ENCODE measurements at places on chromosomes 11 and 22.

DNA sequence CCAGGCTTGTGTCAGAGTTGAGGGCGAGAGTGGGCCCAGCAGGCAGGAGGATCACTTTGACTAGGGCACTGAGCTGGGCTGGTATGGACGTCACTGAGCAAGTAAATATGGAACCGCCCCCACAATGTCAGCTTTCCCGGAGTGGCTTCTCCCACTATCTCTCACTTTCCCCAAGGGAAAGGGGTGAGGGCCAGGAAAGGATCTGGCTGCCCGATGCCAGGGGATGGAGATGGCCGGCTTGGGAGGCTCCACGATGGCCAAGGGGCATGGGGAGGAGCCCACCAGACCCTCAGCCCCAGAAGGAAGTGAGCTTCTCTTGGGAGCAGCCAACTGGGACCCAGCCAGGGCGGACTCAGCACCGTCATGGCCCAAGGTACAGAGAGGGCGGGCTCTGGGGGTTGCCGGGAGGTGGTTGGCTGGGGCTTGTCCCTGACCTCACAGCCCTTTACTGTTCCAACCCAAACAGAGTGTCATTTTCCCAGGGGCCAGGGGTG lies 8.7 kb downstream of the PRDM11 start:
- DNase-seq = no peak

GRCh38 chr11:66636411-66636810 lies 2.1 kb upstream of the RBM4 start:
- no peak for DNase-seq

- no peak for DNase-seq
Measured at GRCh38 chr11:844693-845644, 2.3 kb downstream of the TSPAN4 start.

DNA sequence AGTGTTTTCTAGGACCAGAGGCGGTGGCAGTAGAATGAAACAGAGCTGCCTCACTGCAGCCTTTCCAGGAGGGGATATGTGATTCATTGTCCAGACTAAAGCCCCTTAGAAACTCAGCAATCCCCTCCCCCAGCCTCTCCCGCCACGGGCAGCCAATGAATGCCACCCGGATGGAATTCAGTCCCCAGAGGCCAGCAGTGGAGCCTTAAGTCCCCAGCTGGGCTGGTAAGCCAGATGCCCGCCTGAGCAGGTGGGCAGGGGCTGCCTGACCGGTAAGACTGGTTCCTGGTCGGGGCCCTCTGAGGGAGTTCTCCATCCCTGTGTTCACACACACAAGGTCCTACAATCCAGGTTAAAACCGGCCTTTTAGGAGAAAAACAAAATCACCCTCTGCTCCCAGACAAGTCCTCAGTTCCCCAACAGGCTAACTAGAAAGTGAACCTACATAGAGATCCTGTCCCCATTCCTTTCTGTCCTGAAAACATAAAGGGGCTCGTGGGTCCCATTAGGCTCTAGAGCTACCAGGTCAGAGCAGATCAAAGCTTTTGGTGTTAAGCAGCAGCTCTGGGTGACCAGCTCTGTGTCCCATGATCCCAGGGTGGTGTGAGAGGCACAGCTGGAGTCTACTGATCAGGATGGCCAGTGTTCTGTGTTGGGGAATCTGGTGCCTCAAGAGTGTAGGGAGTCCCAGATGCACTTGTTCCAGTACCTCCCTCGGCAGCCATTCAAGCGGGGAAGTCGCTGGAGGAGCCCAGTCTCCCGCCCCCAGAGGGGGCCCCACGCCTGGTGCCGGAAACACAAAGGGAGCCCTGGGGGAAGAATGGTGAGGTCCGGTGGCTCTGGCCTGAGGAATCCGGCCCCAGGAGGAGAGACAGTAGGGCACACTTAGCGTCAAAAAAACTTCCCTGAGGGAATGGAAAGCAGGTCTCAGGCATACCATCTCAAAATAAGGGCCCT lies 2.6 kb downstream of the PATZ1 start:
- DNase-seq = peak; percentile 56

DNA sequence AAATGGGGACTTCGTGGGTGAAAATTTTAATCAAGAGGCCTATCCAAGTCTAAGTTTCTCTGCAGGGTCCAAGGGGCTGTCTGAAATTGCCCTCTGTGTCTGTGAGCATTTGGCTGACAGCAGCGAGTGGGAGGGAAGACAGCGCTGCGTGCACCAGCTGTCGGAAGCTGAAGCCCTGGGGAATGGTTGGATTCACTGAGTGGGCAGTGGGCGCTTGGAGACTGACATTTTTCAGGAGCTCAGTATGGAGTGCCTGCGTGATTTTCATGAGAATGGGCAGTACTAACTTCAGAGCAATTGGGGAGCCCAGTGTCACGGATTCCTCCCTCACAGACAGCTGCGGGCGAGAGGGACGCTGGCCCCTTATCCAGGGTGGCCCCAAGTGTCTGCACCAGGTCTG lies 388.8 kb upstream of the B3GAT1 start:
- DNase-seq = no peak

DNA sequence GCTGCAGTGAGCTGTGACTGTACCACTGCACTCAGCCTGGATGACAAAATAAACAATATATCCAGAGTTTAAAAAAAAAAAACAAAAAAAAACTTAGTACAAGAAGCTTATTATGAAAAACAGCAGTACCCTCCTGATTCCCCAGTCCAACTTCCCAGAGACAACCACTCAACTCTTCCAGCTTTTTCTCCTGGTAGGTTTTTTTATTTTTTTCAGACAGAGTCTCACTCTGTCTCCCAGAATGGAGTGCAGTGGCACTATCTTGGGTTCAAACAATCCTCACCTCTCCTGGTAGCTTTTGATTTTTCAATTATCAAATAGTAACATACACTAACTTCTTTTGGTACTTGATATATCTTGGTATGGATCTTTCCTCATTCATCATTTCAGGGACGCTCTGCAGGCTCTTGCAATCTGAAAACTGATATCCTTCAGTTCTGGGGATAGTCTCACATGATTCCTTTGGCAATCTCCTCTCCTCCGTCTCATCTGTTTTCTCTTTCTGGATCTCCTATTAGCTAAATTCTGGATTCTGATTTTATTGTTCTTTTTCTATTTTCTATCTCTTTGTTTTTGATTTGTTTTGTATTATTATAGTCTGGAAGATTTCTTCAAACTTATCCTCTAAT lies 44.9 kb downstream of the ALG9 start:
- no peak for DNase-seq
